ENCODE measurements at places on chromosomes 3 and 15.
A peak's percentile ranks its signal among the peaks of the same experiment; 100 is the strongest.

DNA sequence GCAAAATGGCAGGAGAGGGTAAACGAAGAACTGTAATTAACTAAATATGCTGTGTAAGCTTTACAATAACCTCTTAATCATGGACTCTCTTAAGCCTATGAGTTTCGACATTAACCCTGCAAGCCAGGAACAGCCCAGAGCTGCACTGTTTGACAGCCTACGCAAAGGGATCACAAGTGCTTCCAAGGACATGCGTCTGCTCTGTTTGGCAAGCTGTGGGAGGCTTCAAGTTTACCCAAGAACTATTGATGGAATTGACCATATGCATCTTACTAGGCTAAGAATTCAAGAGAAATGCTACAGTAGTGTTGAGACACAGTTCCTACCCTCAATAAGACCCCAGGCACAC lies 66.0 kb downstream of the PDZRN3 start:
- no peak for DNase-seq

- no peak for DNase-seq
These were observed 2.7 kb downstream of the BOC start for GRCh38 chr3:113213896-113214587.

DNA sequence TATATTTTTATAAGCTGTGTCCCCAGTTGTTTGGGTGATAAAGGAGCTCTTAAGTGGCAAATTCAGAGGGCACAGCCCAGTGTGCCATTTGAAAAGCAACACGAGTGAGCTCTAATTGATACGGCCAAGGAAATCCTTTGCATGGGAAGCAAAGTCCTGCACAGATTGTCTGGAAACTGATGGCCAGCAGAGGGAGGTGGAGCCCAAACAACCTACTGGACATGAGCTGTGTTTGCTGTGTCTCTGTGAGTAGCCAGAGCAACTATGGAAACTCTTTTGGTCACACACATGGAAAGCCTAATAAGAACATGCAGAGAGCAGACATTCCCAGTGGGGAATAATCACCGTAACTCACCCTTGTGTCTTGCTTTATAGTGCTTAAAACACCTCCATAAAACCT lies 24.4 kb downstream of the ONECUT1 start:
- DNase-seq = no peak

DNA sequence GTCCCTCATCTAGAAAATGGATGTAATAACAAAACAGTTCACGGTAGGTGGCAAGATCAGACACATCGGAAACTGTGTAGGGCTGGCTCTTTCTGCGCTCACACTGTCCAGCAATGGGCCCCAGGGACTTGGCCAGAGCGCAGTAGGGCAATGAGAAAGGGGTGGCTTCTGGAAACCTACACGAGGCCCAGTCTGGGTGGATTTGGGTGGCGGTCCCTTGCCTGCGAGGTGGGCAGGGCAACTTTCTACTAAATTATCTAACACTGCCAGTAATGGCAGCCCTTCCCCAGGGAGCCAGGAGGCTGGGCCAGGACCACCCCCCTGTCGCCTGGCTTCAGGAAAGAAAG lies 2.1 kb upstream of the TNK2 start:
- DNase-seq = no peak

DNA sequence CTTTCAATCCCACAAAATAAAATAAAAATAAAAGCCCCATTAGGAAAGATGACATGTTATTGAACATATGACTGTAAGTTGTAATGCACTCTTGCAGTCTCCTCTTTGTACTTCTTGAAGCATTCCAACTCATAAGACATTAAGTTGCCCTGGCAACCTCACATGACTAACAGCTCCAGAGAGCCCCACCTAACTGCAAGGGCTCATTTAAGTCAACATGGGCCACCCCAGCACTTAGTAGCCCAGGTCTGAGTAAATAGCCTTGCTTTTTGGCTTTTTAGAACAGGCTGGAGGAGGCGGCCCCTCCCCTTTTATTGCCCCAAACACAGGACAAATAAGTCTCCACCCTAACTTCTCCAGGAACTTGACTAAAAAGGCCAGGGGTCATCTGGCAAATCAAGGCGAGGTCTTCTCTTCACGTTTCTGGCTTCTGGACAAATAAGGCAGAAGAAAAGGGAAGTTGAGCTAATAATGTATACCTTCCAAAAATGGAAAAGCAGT lies 135.1 kb downstream of the TMCO5A start:
- no peak for DNase-seq

DNA sequence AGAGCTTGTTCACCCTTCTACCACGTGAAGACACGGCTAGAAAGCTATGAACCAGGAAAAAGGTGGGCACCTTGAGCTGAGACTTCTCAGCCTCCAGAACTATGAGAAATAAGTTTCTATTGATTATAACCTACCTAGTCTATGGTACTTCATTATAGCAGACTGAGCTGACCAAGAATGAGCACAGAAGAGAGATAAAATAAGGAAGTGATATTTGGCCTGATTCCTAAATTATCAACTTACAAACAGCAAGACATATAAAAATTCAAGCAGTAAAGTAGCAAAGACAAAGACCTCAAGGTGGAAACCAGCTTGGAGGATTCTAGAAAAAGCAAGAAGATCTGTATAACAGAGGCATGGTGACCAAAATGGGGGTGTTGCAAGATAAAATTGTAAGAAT lies 63.9 kb upstream of the OSTN start:
- no peak for DNase-seq

- DNase-seq = no peak
These were observed 54.6 kb downstream of the CCR4 start for GRCh38 chr3:33006081-33006480.

DNA sequence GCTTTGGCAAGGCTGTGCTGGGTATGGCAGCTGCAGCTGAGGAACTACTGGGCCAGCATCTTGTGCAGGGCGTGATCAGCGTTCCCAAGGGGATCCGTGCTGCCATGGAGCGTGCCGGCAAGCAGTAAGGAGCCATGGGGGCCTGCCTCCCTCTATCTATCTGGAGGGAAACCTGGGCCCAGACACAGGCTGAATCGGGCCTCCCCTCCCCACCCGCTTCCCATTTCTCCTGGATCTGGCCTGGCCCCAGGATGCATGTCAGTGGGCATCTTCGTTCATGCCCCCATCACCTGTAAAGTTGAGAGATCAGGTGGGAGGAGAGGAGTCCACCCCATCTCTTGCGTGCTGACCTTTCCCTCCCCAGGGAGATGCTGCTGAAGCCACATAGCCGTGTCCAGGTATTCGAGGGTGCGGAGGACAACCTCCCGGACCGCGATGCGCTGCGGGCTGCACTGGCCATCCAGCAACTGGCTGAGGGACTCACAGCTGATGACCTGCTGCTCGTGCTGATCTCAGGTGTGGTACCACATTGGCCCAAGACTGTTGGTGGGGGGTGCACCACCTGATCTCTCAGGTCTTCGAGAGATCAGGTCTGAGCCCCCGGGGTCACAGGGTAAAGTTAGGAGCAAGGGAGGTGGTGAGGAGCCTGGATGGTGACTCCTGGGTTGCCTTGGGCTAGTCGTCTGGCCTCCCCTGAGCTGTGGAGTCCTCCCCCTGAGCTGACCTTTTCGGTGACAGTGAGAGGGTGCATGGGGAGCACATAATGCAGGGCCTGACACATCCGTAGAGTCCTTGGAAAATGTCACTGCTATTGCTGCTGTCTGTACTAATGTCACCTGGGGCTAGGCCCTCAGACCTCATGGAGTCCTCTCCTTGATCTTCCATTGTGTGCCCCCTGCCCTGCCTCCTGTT lies 3.2 kb downstream of the GLYCTK start:
- no peak for DNase-seq

GRCh38 chr3:183634707-183635106 lies 716 bp upstream of the KLHL24 start:
- DNase-seq = no peak

GRCh38 chr3:112585782-112586181 lies 23.9 kb downstream of the SLC35A5 start:
- DNase-seq = no peak

DNA sequence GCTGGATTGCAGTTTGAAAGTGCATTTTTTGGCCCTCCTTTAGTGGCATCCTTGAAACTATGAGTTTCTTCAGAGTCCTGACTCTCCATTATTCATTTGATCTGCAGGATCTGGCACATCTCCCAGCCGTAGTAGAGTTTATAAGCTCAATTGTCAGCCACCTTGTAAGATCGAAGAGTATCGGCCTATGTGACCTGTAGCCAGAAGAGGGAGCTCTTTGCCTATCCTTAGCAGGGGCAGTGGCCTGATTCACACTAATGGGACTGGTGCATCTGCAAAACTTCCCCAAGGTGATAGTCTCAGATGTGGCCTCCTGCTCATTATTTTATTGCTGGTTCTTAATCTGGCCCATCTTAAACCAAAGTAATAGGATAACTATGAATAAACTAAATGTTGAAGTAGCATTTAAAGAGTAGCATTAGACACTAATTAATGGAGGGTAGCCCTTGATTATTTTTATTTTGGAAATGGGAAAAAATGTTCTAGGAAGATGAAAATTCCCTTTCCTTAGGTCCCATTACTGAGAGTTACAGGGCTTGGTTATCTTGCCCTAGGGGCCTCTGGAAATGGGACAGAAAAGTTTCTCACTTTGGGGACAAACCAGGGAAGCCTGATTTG lies 21.2 kb downstream of the GCSAM start:
- peak; percentile 30 for DNase-seq

GRCh38 chr3:126109146-126109879 lies 25.4 kb upstream of the SLC41A3 start:
- no peak for DNase-seq

DNA sequence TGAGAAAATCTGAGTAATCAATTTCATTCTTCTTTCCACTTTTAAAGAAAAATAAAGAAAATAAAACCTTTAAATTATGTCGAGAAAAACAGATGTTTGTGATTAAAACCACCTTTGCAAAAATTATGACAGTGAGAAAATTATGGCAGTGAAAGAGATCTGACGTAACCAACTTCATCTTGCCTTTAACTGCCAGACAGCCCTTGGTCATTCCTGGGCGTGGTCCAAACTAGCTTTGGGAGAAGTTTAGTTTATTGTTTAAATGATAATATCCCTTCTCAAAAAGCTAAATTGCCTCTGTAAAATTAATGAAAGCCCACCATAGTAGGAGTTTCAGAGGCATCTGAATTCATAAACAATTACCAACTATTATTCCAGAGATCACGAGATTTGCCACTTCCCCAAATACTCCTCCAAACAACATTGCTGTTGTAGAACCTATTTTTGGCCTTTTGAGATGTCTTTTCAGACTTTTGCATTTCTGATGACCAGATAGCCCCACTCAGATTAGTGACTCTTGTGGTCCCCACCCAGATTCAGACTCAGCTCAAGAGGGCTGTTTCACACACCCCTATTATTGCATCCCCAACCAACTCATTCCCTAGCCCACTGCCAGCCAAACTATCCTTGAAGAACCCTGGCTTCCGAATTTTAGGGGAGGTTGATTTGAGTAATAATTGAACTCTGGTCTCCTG lies 664.4 kb upstream of the CBLB start:
- no peak for DNase-seq

GRCh38 chr3:98966434-98966833 lies 64.9 kb upstream of the DCBLD2 start:
- DNase-seq = no peak

GRCh38 chr3:41190509-41191284 lies 8.6 kb upstream of the CTNNB1 start:
- no peak for DNase-seq

GRCh38 chr3:52458031-52458760 lies 2.8 kb downstream of the NISCH start:
- DNase-seq = no peak

DNA sequence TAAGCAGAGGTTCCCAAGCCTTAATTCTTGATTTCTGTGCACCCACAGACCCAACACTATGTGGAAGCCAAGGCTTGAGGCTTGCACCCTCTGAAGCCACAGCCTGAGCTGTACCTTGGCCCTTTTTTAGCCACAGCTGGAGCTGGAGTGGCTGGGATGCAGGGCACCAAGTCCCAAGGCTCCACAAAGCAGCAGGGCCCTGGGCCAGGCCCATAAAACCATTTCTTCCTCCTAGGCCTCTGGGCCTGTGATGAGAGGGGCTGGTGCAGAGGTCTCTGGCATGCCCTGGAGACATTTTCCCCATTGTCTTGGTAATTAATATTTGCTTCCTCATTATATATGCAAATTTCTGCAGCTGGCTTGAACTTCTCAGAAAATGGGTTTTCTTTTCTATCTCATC lies 60.9 kb upstream of the GSK3B start:
- no peak for DNase-seq

GRCh38 chr15:60901647-60902046 lies 327.5 kb downstream of the RORA start:
- no peak for DNase-seq

DNA sequence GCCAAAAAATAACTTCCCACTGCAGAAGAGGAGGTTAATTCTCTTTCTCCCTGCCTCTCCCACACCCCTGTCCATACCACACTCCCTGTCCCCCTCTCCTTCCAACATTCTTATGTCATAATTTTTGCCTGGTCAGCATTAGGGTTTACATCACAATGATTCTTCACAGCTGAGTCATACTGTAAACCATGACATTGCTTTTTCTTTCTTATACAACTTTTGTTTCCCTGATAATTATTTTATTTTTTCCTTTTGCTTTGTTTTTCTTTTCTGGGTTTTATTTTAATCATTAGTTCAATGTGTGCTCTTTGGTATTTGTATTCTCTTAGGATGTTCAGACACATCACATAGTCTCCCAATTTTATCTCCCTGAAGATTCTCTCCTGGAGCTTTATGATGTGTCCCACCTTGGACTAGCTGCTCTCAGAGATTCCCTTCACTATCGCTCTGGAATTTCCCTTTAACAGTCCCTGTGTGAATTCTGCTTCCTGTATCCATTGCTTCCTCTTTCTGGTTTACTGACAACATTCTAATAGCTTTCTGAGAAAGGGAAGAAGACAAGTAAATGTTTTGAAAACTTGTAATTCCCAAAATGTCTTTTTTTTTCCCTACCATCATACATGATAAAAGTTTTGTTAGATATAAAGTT lies 70.7 kb downstream of the SOX2 start:
- no peak for DNase-seq

- DNase-seq = no peak
These were observed 45.2 kb downstream of the TYRO3 start for GRCh38 chr15:41603941-41604911.

DNA sequence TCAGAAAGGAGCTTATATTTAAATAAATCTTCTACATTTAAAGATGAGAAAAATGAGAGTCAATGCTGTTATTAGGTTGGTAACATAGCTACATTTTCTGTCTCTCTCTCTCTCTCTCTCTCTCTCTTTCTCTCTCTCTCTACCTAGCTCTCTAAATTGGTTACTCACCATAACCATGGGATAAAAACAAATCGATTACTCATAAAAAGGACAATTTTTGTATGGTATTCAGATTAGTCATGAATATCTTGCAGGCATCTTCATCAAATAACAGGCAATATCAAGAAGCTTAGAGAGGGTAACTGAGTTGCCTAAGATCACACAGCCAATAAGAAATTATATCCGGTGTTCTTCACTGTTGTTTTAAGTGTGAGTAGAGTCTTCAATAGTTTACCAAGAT lies 81.8 kb upstream of the ALCAM start:
- no peak for DNase-seq

All from stimulated activated CD4-positive, alpha-beta T cell treated with anti-CD3 and anti-CD28 coated beads, TNF-alpha, amount 100 ng/mL, for 48 hours (primary cell).